Caco-2 (cell line): ENCODE measurements at places on chromosomes 11 and 22.

- DNase-seq: no peak
Measured at GRCh38 chr22:50416996-50417395, 57.8 kb downstream of the SBF1 start.

GRCh38 chr22:39522567-39523300 is 2.4 kb downstream of the ATF4 start:
- DNase-seq: no peak

- no peak for DNase-seq
Measured at GRCh38 chr22:29701155-29701999, 18.4 kb upstream of the CABP7 start.

DNA sequence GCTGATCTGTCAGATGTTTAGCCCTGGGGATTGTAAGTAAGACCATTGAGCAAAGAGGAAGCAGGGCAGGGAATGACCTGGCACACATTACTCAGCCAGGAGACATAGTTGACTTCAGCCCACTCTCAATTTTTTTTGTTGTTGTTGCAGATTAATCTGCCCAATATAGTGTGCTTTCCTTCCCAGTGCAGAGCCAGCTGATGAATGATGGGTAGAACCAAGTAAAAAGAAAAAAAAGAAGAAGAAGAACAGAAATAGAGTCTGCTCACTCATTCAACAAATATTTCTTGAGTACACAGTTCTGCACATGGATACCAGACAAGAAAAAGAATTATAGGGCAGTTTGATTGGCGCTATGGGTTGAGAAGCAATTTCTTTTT is 292.7 kb downstream of the ETS1 start:
- no peak for DNase-seq
